Astrocyte of the hippocampus (primary cell): ENCODE measurements at places on chromosomes 5 and 9.
A peak's percentile ranks its signal among the peaks of the same experiment; 100 is the strongest.

DNA sequence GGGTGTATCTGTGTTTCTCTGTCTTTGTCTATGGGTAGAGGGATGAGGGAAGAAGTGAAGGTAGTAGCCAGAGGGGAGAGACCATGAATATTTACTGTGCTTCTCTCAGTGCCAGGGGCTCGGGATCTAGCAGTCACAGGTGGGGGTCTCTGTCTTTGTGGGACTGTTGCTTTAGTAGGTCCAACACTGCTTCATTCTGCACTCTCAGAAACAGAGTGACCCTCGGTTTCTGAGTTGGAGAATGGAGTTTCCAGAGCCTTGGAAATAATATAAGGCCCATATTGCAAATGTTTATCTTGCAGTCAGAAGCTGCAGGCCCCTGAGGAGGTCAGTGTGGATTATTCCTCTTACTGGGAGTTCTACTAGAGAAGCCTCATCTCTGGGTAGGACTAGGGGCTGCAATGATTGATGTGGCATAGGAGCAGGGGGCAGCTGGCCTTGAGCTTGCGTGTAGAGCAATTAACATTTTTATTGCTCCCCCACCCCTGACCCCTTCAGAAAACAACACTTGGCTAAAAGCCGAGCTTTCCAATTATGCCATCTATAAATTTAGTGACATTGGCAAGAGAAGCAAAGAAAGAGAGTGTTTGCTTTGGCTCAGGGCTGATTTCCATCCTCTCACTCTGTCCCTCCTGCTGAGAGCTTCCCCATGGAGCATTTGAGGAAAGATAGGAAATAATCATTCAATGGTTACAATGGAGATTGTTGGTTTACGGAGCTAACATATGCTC lies 55.0 kb upstream of the TRPC7 start:
- DNase-seq: no peak

DNA sequence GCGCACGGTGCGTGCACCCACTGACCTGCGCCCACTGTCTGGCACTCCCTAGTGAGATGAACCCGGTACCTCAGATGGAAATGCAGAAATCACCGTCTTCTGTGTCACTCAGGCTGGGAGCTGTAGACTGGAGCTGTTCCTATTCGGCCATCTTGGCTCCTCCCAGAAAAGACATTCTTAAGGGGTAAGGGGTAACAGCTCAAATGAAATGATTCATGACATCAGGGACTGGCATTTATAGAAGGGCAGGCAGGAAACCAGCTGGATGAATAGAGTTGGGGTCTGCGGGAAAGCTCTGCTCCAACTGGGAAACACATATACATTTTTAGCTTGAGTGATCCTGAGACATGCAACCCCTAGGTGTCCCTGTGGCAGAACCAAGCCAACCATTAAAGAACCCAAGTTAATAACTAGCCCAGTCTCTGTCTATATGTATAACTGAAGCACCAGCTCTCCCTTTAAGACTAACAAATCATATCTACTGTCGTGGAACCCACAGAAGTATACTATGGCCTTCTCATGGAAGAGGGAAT lies 119.3 kb downstream of the LMNB1 start:
- no peak for DNase-seq

DNA sequence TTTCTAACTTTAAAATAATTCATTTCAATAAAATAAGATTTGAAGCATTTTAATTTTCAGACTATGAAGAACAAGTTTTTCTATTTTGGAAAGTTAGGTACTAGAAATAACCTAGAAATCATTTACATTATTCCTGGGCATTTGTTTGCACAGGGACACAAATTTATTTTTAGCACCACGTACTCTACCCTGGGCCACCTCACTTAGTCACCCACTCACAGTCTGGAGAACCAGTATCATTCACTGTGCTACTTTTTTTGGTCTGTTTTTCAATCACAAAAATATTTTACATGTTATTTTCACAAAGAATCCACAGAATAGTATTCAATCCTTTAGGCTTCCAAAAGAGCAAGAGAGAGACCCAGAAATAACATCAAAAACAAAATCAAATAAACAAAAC lies 128.6 kb upstream of the ACOT12 start:
- no peak for DNase-seq

DNA sequence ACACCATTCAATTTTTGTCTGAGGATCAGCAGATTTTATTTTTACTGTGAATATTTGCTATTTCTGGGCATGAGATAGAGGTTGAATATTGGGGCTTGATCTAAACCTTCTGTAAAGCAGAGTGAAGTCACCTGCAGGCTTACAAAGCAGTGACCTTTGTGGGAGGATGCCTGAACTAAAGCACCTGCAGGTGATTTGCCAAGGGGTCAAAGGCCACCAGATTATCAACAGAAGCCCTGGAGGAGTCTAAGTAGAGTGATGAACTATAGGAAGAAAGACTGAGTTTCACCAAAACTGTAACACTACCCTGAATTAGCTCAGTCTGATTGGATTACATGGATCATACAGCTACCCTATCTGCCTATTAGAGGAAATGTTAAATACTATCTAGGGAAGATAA lies 144.3 kb upstream of the PRLR start:
- no peak for DNase-seq

DNA sequence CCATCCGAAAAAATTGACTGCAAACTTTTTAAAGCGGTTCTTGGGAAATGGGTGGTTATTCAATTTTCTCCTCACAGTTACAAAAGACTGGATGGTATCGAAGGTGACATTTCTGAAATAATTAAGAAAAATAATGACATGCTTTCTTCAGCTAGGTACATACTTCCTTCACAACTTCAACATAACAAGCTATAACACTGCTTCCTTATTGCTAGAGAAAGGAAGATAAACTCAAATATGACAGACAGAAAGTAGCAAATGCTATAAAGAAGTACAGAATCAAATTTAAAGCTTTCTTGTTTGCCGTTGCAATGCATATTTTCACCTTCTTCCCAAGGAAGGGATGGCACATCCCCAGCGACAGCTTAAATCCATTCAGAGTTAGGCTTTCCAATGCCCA lies 93.5 kb upstream of the EFNA5 start:
- no peak for DNase-seq

DNA sequence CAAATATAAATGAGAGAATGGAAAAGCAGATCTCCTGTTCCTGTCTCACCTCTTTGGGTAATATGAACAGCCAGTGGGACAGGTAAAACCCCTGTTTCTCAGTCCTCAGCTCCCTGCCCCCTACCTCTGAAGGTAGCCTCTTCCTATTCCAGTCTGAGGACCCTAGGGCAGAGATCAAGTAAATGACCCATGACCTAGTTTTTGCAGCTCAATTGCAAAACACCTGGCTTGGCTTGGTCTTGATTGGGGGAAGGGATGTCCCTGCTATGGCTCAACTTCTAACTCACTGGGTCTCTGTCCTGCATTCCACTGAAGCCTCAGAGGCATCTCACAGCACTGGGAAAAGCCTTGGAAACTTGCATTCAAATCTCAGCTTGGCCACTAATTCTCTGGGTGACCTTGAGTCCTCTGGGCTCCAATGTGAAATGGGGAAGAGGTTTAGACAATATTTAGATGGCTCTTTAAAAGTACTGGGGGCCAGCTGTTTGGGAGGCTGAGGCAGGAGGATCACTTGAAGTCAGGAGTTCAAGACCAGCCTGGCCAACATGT lies 1.6 kb upstream of the GALT start:
- DNase-seq: no peak

DNA sequence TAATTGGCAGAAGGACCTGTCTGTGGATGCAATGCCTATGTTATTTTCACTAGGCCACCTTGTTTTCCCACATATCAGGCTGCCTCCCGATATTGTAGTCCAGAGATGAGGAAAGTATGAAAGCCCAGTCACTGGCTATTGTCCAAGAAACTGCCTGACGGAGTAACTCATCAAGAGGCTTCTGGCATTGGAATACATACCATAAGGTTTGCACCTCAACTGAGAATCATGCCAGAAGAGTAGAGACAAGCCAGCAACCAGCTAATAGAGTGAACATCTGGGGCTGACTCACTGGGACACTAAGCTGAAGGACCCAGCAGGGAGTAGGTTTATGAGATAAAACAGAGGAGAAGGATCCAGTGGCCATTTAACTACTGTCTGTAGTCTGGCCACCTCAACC lies 137.2 kb upstream of the FST start:
- peak; percentile 79 for DNase-seq

DNA sequence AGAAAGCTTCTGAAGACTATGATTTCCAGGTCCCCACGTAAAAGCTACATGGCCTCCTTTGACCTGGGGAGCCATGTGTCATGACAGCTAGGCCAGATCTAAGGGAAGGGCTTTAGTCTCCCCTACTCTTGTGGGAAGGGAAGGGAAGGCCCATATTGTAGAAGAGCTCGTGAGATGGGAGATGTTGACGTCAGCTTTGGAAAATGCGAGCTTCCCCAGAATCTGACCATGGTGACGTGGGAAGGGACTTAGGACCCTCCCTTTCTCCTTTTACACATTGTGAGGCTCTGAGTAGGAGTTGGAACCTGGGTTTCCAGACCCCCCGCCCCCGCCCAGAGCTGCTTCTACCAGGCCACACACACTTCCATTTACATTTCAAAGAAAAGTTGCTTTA lies 165.5 kb downstream of the SYK start:
- peak; percentile 35 for DNase-seq

- no peak for DNase-seq
Observed at GRCh38 chr9:129757045-129757444, 4.2 kb upstream of the PTGES start.

GRCh38 chr5:66932457-66932856 lies 264.1 kb downstream of the CD180 start:
- DNase-seq: no peak

DNA sequence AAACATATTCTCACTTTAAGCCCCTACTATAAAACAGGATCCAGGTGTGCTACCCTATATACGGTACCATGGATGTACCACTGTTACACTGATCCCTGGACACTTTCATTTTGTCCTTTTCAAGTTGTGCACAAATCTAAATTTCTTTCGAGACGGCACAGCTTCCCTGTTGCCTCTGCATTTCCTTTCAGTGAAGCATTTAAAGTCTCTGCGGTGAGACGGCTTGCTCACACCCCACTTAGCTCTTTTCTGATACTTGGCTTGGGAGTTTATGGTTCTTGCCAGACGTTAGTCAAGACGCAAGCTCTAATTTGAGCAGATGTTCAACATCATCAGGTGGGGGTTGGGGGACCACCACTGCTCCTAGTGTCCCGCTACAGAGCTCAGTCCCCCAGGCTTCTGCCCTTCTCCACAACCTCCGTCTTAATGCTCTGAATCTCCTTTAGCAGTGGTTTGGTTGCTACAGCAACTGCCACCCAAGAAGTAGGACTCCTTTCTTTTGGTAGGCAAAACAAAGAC lies 15.8 kb downstream of the F2RL2 start:
- peak; percentile 64 for DNase-seq

- DNase-seq: peak; percentile 7
Observed at GRCh38 chr5:165502893-165503691, 1997.7 kb downstream of the MAT2B start.

- peak; percentile 89 for DNase-seq
Observed at GRCh38 chr5:55303238-55303690, 4.2 kb downstream of the DHX29 start.

DNA sequence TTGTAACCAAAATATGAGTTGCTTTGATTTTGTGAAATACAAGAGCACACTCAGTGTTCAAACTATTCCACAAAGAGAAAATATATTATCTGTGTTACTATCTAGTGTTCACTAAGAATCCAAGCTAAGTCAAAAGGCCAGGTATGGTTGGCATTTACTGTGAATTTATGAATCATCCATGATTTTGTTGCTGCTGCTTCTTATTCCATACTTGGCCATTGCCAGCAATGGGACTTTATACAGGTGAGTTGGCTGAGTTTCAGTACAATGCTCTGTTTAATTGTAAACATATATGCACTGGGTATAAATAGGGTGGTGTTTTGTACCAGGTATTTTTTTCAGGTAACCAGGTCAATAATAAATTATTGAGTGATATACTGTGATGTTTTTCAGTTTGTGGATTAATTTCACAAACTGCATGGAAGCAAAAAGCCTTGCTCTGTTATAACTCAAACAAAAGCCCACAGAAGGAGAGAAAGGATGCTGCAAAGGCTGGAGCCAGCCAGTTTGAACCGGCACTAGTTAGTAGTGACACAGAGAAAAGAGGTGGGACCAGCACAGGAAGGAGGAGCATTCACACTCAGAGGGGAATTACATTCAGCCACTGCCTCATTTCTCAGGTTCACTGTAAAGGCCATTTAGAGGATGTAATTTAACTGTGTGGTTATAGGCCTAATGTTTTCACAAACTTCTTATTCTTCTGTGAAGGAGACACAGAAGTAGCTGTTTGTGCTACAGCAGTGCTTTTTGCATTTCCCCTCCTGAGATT lies 381.8 kb downstream of the ADGRV1 start:
- peak; percentile 73 for DNase-seq

- DNase-seq: no peak
Observed at GRCh38 chr9:100012279-100012678, 86.5 kb downstream of the ERP44 start.

GRCh38 chr5:143084407-143084806 lies 314.2 kb downstream of the ARHGAP26 start:
- no peak for DNase-seq

DNA sequence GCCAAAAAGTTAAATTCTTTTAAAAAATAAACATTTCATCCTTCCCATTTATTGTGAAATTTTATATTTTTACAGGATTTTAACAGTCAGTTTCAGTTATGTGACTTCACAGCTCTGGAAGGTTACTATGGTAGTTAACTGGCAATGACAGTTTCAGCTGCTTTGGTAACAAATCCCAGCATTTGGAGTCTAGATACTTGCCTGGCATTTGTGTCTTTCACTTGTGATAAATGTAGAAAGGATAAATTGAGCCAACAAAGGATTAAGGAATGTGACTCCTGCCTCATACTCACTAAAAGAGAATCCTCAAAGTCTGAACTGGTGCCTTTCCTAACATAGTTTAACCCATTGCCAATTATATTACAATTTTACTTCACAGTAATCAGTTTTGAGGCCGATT lies 315.5 kb downstream of the FER start:
- DNase-seq: peak; percentile 8

DNA sequence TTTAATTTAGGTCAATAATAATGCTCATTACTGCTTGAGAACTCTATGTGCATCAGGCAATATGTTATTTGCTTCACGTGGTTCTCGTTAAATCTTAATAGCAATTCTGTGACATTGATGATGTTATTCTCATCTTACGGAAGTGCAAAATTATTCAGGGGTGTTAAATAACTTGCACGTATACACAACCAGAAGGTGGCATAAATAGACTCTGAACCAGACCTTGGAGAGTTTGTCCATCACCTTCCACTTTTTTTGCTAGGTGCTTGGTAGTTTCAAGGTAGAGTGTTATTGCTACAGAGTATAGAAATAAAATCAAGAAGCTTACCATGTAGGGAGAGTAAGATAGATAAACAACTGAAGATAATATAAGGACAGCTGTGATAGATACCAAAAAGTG lies 23.6 kb upstream of the TNFAIP8 start:
- no peak for DNase-seq

DNA sequence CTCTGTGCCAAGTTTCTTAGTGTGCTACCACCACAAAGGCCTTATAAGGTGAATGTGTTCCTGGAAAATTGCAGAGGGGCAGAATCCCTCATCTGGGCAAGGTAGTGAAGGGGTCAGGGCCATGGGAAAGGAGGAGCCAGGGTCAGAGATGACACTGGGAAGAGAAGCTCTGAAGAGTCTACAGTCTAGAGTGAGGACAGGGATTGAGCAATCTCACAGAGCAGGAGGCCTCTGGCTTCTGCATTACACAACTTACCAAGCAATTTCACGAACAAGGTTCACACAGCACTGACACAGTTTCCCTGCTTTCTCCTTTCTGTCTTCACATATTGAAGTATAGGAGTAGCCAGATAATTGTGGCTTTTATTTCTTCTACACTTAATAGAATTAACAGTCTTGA lies 24.5 kb upstream of the IDNK start:
- no peak for DNase-seq
